ENCODE measurements at places on chromosomes 16 and 17.

GRCh38 chr16:55563797-55564196 is 2.7 kb upstream of the CAPNS2 start:
- no peak for DNase-seq

DNA sequence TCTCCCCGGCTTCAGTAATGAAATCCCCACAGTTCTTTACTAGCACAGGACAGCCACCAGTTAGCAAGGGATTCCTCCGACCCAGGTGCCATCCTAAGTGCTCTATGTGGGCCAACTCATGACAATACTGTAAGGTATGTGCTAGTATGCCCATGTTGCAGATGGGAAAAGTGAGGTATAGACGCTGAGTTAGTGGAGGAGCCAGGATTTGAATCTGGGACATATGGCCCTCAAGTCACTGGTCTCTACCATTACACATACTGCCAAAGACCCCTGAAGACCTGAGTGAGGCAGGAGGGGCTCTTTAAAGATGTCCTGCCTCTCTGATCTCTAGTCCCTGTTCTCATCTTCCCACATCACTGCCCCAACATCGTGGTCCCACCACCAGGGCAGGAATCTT is 36.2 kb upstream of the MRPS23 start:
- no peak for DNase-seq

DNA sequence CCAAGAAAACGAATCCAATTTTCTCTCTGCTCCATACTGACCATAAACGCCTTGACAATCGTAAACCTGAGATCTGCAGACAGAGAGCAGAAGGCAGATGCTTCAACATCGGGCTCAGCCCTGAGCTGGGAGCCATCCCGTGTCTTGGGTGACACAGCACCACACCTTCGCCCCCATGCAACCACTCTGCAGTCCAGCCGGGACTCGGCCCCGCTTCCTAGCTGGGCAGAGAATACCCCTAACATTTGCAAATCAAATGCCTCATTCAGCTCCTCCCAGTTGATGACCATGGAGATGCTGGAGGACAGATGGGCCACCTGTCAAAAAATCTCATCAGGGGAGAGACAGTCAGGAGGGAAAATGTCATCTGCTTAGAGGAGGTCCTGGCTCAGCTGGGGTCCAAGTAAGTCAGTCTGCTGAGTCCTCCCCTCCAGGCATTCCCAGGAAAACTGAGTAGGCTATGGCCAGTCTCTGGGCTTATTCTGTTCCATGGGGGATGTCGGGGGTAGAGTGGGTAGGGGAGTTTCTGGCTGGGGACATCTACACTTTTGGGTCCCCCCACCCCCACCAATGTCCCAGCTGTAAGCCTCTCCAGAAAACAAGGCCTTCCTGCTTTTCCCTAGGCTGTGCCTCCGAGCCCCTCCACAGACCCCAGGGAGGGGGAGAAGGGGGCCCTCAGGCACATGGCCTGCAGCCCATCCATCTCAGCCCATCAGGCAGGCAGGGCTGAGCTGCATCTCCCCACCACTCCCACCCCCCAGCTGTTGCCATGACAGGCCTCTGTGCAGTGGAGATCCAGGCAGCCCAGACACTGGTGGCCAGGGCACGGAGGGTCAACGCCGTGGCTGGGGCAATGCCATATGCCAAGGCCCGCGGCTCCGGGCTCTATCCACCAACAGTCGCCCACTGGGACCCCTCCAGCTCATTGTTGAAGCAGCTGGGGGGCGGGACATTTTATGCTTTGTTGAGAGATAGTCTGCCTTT is 158.6 kb downstream of the AXIN2 start:
- no peak for DNase-seq

DNA sequence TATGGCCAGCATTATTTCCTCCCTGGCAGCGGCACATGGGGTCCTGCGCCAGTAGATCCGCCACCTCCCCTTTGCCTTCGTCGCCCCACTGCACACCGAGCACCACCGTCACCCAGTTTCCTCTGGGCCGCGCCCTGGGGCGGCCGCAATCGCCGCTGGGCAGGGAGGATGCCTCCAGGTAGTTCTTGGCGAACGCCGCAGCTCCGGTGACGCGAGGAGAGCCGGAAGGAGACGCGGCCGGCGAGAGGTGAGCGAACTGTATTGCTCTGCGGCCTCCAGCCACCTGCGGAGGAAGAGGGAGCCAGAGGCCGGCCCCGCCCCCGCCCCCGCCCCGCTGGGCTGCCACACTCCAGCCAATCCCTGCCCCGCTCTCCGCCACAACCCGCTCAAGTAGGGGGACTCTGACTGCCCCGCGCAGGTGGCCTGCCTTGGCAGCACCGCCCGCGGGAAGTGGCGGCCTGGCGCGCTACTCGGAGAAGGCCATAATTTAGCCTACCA is 11.8 kb upstream of the SLFN13 start:
- peak; percentile 73 for DNase-seq

GRCh38 chr16:85733839-85734170 is 17.1 kb downstream of the C16orf74 start:
- no peak for DNase-seq

DNA sequence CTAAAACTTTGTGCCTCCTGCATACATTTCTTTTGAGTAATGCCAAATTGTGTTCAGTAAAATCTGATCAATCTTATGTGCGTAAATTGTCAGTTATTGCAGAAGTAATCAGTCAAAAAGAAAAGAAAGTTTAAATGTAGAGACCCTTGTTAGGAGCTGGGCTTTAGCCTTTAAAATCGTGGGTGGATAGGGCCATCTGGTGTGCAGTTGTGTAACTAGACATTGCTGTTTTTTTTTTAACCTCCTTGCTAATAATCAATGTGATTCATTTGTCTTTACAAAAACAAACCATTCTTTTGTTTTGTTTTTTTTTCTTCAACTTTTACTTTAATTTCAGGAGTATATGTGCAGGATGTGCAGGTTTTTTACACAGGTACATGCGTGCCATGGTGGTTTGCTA is 5.3 kb upstream of the WWOX start:
- no peak for DNase-seq

- DNase-seq = no peak
Observed at GRCh38 chr16:65154321-65154720, 32.5 kb upstream of the CDH11 start.

Data from activated gamma-delta T cell (primary cell).